Karpas-422 (cell line): ENCODE measurements at places on chromosomes 4 and X. TPM values are rescaled to one million over a fixed set of nuclear protein-coding genes. Genes with fewer than 3 reads are reported as not detected.

DNA sequence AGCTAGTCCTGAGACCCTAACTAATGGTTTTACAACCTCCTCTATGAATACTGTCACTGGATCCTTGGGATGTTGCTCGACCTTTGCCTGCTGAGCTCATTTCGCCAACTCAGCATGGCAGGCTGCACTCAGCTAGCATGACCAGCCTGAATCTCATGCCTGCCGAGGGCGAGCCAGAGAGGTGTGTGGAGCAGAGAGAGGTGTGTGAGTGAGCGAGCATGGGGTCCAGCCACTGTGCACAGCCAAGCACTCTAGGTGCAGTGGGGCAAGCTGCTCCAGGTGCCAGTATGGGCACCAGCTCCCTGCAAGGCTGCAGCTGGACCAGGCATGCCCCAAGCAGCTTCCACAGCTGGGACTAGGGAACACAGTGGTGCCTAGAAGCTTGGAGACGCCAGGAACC, 410.9 kb downstream of the PCDH10 start:
- no peak for DNase-seq

Gene SLC10A3
- total RNA-seq = 30.5 and 32.1 TPM in 2 replicates

Gene PLAC8
- total RNA-seq = not detected in 2 replicates

Gene UVSSA
- 12.4 and 16.2 TPM in 2 replicates for total RNA-seq

- DNase-seq = no peak
Observed at GRCh38 chrX:134148172-134148692, 88.8 kb upstream of the CCDC160 start.

GRCh38 chr4:116401293-116401692, 684.1 kb downstream of the TRAM1L1 start:
- no peak for DNase-seq

Gene FAM120C
- 11.1 and 16.6 TPM in 2 replicates for total RNA-seq

DNA sequence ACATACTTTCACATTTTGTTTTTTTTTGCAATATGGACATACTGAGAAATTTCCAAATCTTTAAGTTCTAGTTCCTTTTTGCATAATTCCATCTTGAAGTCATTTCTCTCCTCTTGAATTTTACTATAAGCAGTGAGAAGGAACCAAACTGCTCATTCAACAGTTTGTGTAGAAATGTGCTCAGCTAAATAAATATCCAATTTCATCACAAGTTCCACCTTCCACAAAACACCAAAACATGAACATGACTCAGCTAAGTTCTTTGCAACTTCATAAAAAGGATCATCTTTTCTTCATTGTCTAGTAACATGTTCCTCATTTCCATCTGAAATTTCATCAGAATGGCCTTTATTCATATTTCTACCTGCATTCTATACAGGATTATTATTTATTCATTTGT, 77.3 kb upstream of the FGF13 start:
- no peak for DNase-seq

Gene GC
- not detected in 2 replicates for total RNA-seq

DNA sequence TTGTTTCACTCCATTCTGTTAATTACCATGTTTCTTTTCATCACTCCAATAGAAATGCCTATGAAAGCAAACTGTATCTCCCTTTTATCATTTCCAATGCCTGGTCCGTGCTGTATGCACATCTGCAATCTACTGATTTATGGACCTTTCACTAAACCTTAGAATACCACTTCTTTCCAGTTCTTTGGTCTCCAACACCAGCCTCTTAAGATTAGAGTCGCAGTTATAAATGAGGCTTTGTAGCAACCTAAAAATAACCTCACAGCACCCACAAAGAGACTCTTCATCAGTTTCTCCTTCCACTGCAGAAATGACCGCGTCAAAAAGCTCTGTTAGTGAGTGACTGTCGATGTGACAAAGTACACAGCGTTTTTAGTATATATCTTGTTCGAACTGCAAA, 282.6 kb downstream of the ADGRA3 start:
- no peak for DNase-seq

DNA sequence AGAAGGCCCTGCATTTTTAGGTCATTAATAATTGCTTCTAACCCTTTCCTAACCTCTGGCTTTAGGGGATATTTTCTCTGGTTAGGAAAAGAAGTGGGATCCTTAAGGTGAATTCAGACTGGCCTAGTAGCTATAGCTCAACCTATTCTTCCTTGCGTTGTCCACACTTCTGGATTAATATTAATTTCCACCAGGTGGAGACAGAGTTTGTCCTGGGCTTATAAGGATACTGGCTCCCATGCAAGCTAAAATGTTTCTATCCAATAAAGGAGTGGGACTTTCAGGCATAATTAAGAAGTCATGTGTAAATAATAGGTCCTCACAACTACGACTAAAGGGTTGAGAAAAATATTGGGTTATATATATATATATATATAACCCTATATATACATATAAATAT, 860.0 kb upstream of the POU3F4 start:
- DNase-seq = no peak

Gene NSUN7
- total RNA-seq = not detected in 2 replicates

GRCh38 chrX:22300130-22300529, 27.4 kb downstream of the CBLL2 start:
- no peak for DNase-seq

DNA sequence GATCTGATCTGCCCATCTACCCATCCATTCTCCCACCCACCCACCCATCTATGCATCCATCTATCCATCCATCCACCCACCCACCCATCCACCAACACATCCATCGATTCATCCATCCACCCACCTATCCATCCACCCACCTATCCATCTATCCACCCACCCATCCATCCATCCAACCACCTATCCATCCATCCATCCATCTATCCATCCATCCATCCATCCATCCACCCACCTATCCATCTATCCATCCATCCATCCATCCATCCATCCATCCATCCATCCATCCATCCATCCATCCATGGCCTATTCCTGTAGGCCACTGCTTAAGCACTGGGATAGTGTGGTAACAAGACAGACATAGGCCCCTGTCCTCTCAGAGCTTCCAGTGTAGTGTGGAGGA, 69.8 kb downstream of the SORCS2 start:
- DNase-seq = no peak

Gene SERTM2
- not detected in 2 replicates for total RNA-seq

- DNase-seq = no peak
Observed at GRCh38 chr4:124390861-124391260, 321.7 kb downstream of the ANKRD50 start.

DNA sequence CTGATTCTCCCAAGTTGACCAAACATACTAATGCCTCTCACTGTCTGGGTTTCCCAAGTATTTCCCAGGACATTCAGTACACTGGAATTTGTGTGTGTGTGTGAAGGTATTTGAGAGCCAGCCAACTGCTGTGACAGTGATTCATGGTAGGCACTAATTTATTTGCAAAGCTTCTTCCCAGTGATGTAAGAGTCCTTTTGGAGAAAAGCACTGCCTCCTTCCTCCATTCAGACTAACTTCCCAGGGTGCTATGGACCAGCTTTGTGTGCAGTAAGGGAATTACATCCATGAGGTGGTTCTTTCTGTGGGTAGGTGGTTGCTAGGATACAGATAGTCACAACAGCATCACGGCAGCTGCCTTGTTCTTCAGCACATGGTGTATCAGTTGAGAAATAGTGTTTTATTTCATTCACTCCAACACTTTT, 8.7 kb downstream of the EGF start:
- DNase-seq = no peak

Gene GPM6B
- not detected in 2 replicates for total RNA-seq

DNA sequence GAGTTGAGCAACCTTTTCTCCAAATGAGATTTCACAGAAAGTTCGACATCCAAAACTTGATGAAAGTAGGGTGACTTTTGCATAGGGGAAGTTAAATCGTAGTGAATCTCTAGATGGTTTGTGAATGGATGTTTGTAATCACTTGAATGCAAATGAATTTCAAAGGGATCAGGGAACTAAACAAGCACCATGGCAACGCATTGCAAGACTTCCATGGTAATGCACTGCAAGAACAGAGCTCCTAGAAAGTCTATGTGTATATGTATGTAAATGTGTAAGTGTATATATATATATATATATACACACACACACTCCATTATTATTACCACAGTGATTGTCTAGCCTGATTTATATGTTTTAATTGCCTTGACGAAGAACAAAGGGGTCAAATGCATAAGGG, 27.3 kb downstream of the INTS6L start:
- peak; percentile 2 for DNase-seq

- DNase-seq = no peak
Observed at GRCh38 chrX:131288738-131289511, at the start of gene IGSF1. Gene IGSF1 (minus strand): TSS chrX:131289306. CDS start chrX:131286674, 2,632 bp downstream.

Gene APELA
- total RNA-seq = not detected in 2 replicates

DNA sequence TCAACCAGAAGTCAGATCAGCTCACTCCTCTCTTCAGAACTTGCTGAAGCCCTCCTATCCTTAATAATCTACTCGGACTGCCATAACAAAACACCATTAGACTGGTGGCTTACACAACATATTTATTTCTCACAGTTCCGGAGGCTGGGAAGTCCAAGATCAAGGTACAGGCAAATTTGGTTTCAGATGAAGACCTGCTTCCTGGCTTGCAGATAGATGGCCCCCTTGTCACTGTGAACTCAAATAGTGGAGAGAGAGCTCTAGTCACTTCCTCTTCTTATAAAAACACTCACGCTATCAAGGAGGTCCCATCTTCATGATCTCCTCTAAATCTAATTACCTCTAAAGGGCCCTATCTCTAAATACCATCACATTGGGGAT, 125.1 kb downstream of the CAMK2D start:
- peak; percentile 90 for DNase-seq

Gene APBB2
- 3.7 and 6.7 TPM in 2 replicates for total RNA-seq

GRCh38 chrX:147559191-147559590, 352.5 kb upstream of the FMR1 start:
- DNase-seq = no peak

- DNase-seq = no peak
Observed at GRCh38 chr4:13329963-13330362, 154.2 kb downstream of the RAB28 start.

GRCh38 chr4:138919094-138919936, 96.3 kb upstream of the NOCT start:
- peak; percentile 79 for DNase-seq

Gene NEUROG2
- total RNA-seq = 5.1 and 9.6 TPM in 2 replicates

Gene PDHA2
- not detected in 2 replicates for total RNA-seq

DNA sequence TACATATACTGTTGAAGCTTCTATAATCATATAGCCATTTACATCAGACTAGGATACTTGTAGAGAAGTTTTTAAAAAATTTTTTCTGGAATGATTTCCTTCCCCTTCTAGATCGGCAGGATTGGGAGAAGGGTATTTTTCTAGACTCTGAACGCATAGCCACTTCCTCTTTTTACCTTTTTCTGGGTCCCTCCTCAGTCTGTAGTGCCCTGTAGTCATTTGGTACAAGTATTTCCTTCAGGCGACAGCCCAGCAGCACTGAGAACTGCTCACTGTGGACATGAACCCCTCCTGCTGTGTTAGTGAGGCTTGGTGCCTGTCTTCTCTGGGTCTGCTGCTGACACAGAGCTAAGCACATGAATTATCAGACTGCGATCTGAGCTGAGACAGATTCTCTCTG, 255.4 kb downstream of the ARHGAP10 start:
- peak; percentile 63 for DNase-seq

DNA sequence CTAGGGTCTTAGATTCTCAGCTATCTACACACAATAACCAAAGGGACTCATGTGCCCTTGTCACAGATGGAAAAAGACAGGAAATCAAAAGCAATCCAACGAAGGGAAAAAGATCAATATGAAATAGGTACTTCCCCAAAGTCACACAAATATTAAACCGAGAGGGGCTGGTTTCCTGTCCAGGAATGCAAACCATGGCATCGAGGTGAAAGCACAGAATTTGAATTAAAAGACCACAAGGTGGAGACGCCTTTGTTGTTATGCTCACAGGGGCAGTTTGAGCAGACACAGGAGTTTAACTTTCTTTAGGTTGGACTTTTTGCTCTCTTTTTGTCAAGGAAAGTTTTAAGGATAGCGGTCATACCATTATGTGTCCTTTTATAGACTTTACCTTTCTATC, 14.3 kb downstream of the H2BW1 start:
- no peak for DNase-seq

DNA sequence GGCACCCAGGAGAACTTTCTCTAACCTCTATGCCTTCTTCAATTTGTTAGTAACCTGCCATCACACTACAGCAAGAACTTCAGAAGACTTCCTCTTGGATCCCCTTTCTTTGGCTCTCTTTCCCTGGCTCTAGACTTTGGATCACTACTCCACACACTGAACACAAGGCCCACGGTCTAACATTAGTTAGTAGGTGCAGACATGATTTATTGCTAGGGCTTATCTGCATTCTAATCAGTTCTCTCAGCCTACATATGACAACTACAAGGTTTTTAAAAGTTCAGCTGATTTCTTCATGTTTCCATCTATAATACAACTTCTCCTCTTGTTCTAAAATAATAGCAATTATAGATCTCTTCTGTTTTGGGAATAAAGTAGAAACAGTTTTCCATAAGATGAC, 209.1 kb upstream of the ANXA10 start:
- no peak for DNase-seq

Gene C4orf51
- not detected in 2 replicates for total RNA-seq

Gene SPANXN4
- total RNA-seq = not detected in 2 replicates

- DNase-seq = no peak
Observed at GRCh38 chrX:42385730-42386129, 392.2 kb downstream of the PPP1R2C start.

Gene ADH7
- total RNA-seq = not detected in 2 replicates

Gene RLIM
- total RNA-seq = 18.9 and 26.4 TPM in 2 replicates

DNA sequence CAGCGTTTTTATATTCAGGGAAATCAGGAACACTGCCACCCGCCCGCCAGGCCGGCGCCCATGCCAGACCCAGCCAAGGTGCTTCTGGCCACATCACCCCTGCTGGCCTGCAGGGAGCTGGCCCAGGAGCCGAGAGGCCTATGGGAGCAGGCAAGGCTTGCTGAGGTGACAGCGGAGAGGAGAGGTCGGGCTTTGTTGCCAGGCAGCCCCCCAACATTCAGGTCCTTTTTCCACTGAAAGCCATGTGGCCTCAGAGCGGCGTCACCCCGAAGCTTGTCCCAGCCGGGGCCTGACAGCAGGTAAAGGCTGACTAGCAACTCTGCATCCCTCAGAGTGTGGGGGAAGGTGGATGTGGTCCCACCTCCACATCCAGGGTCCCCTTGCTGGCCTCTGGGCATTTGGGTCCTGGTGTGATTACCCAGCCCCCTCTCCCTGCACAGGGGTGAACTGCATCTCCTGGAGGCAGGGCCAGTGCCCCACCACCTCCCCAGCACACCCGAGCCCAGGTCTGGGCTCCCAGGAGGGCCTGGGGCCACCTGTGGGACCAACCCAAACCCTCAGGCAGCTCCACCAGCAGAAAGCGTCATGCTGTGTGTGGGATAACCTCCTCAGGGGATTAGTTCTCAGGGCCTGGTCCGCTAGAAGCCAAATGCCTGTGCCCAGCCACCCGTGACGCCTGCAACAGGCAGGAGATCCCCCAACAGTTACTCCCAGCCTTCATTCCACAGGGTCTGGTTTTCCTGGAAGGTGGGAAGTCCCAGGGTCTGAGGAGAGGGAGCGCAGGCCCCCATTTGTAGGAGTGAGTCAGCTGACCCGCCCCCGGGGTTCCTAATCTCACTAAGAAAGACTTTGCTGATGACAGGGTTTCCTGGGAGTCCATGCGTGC, at the start of gene PDE6B:
TSS of gene PDE6B (plus strand) at position 869 of the 886 bp plus-strand sequence. CDS start 54 bp downstream, outside the sequence.
- DNase-seq = no peak

Gene NPY5R
- 0.15 TPM in 1 of 2 replicates, not detected in the other for total RNA-seq

Gene CLDN22
- total RNA-seq = not detected in 2 replicates

Gene MAGEA2
- not detected in 2 replicates for total RNA-seq

Gene PDE6B
- not detected in 2 replicates for total RNA-seq
